ENCODE measurements at places on chromosomes 16 and 17.

- DNase-seq = no peak
Observed at GRCh38 chr16:28093385-28093725, 29.8 kb upstream of the GSG1L start.

- no peak for DNase-seq
Observed at GRCh38 chr17:81097943-81098308, 63.0 kb downstream of the BAIAP2 start.

GRCh38 chr16:30359871-30360170, 4.7 kb upstream of the CD2BP2 start:
- no peak for DNase-seq

GRCh38 chr17:39627712-39628516, 1.2 kb downstream of the PPP1R1B start:
- DNase-seq = no peak

- DNase-seq = peak; percentile 98
Observed at GRCh38 chr17:7281074-7281952, at the start of gene SLC2A4. SLC2A4 (plus strand) TSS chr17:7281718; CDS start chr17:7281935, 217 bp downstream.

- DNase-seq = no peak
Observed at GRCh38 chr16:75593825-75594820, 27.9 kb downstream of the GABARAPL2 start.

DNA sequence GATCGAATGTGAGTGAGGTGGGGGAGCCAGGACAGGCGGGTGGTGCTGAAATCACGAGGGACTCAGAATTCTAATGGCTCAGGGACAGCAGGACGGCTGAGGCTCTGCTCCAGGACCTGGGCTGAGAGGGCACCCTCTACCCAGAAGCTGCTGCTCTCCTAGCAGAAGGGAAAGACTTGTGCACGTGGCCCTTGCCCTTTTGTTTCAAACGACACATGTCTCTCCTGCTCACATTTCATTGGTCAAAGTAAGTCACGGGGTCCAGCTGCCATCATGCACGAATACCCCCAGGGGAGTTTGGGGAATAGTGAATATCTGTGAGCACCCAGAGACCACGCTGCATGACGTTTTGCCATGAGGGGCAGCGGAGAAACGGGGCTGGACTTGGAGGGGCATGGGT, 73.2 kb downstream of the RTN4RL1 start:
- DNase-seq = no peak

DNA sequence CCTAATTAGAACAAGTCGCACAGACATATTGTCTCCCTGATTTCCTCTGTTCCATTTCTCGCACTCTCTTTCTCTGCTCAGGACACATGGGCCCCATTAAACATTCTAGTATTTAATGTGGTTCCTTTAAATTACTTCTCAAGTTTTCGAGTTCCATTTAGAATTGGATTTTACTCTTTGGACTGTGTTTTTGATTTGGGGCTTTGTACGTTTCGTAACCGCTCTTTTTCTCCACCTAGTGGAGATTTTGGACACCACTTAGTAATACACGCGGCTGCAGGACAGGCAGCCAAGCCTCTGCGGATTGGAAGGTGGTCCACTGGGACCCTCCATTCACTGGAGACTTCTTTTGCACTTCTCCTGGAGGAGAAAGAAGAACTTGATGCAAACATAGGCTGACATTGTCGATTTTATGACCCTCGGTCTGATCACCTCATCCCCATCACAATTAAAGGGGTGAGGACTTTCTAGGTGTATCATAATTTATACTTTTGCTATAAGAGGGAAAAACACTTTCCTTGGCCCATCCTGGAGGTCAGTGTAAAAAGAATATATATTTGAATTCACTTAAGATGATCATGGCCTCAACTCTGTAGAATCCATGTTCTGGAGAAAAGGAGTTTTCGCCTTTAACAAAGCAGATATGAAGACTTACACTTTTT, 85.7 kb downstream of the NOG start:
- peak; percentile 62 for DNase-seq

DNA sequence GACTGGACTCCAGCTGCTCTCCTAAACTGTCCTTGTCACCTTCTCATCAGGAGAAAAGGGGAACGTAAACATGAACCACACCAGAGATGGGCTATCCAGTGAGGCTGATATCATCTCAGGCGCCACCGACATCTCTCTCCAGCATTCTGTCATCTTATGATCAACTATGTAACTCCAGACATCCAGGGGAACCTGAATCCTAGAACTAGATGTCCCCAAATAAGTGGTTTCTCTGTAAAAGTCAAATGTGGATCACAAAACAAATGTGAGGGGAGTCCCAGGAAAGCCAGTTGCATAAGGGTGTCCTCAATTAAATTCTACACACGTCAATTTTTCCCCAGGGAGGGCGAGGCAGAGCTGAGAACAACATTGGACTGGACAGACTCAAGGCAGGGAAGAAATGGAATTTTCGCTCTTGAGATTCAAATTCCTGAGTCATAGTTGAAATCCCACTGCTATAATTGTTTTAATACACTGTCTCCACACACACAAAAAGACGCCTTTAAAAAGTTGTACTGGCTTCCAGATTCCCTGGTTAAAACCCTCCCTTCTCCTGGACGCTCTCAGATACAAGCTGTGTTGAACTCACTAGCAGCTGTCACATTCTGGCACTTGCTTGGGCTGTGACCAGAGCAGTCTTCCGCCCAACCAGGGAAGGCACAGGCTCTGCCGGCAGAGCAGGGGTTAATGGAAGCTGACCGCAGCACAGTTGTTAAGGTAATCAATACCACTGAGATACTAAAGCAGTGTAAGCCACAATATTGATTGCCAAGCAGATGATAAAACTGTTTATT, 62.6 kb downstream of the ZFHX3 start:
- peak; percentile 62 for DNase-seq

DNA sequence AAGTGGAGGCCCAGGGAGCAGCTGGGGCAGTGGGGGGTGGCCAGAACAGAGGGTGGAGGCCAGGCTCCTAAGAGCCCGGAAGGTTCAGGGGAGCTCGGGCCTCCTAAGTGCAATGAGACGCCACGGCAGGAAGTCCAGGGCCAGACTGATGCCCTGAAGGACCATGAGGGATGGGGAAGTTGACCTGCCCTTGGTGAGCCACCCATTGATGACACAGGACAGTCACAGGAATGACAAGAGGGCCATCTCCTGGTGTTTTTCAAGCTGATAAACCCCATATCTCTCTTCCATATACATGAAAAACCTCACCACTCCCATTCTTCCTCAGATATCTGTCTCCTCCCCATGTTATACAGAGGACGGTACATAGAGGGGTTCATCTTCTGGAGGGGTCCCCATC, 5.8 kb upstream of the MRPL58 start:
- DNase-seq = no peak

GRCh38 chr17:71378036-71378435, 742.8 kb upstream of the SOX9 start:
- DNase-seq = no peak

DNA sequence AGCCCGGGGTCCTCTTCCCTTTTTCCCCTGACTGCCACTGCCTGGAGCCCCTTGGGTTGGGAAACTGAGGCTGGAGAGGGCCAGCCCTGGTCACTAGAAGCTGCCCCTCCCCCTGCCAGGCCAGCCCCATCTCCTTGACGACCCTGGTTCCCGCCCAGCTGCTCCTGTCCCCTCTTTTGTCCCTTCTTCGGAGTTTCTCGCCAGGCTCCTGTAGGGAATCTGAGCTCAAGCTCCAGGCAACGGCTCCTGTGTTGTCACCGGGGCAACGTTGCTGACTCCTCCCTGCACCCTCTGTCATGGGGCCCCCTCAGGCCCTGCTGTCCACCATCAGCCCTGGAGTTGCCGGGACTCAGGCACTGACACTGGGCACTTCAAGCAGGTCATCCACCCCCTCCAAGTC, 5.7 kb downstream of the LLGL1 start:
- no peak for DNase-seq

DNA sequence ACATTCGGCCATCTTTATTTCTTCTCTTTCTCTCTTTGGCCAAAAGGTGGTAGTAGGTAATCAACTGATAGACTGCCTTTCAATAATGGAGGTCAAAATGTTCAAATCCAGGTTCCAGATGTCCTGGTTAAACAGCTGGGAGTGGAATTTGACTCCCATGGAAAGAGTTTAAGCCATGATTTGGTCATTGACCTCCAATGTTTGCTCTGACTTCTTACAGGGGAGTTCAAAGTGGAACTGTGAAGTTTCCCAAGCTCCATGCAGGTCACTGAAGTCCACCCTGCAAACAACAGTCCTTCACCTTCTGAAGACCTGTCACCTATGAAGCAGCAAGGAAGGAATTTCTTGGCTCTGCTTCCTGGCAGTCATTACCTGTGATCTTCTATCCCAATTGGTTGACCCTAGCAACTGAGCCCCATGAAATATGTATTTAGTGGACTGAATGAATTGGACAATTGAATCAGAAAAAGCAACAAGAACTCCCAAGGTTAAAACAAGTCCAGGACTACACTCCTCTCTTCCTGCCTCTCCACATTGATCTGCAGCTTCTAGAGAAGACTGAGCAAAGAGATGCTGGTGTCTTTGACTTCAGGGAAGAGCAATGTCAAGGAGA, 28.0 kb upstream of the SOX9 start:
- DNase-seq = no peak

- no peak for DNase-seq
Observed at GRCh38 chr17:34683390-34683789, 104.0 kb downstream of the TMEM132E start.

DNA sequence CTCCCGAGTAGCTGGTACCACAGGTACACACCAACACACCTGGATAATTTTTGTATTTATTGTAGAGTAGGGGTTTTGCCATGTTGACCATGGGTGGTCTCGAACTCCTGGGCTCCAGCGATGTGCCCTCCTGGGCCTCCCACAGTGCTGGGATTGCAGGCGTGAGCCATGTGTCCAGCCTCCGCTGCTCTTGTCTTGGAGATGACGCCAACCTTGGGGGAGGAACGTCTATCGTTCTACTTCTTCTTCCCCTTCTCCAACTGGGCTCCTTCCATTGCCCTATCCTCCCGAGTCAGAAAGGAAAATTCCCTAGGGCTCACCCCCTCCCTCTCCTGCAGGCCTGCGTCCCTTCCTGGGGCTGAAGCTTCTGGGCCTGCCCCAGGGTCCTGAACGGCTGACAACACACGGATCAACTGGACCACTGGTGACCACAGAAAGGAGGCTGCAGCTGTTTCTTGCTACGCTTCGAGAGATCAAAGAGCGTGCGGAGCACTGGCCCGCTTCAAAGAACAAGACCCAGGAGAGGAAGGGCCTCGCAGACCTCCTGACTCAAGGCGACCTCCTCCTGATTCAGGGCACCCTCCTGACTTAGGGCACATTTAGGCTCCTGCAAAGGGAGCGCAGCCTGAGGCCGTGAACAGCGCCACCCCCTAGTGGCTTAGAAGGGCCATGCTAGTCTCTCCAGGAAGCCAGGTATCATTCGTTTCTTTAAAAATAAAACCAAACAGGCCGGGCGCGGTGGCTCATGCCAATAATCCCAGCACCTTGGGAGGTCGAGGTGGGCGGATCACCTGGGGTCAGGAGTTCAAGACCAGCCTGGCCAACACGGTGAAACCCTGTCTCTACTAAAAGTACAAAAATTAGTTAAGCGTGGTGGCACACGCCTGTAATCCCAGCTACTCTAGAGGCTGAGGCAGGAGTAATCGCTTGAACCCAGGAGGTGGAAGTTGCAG, 48.5 kb upstream of the HELZ start:
- DNase-seq = no peak

- no peak for DNase-seq
Observed at GRCh38 chr17:73096211-73096610, 3.7 kb upstream of the SLC39A11 start.

- no peak for DNase-seq
Observed at GRCh38 chr16:77812856-77813500, 24.6 kb downstream of the VAT1L start.

DNA sequence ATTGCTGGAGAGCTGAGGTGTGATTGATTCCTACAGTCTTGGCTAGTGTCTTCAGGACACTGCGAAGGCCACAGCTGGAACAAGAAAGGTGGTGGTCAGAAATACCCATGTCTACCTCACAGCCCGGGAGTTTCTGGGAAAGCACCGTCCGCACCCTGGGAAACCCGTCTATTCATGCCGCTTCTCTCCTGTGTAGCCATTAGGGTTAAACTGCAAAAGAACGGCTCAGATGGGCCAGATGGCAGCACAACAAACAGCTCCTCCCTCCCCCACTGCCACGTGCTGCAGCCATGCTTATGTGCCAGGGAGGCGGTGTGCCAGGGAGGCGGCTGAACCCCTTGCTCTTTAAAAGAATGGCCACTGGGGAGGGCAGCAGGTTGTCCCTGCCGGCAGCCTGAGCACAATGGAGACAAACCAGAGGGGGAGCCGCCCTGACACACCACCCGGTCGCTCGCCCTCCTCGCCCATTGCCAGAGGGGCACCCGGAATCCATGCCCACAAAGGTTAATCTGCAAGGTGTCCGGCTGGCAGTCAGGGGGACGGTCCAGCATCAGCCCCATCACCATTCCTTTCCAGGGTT, 65.2 kb downstream of the CYTH1 start:
- peak; percentile 94 for DNase-seq

GRCh38 chr17:82178499-82179261, 34.0 kb downstream of the CCDC57 start:
- no peak for DNase-seq

DNA sequence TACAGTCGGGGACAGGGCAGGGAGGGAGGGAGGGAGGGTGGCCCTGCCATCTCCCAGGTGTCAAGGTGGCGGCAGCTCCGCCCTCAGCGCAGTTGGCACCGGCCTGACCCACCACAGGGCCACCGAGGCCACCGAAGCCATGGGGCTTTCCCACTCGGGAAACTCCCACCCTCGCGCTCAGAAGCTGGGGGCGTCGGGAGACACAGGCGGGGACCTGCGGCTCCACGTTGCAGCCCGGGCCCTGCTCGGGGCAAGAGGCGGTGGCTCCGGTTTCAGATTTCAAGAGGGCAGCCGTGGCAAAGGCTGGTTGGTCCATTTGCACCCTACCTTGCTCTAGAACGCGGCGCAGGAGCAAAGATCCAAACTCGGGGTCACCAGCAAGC, 544 bp downstream of the CYB561 start:
- DNase-seq = no peak

DNA sequence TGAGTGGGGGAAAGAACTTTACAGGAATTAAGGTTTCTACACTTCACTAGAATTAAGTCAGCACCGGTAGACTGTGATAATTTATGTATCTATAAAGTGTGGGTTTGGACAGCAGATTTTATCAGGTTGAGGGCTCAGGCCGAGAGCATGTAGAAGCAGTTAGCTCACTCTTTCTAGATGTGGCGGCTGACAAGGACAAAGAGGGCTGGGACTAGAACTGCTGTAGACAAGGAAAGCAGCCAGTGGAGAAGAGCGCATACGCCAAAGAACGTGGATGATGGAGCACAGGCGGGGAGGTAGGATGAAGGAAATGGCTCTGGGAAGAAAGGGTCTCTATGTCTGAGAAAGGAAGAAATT, 504 bp upstream of the GOSR1 start:
- DNase-seq = no peak

GRCh38 chr16:80563066-80563465, 22.3 kb downstream of the DYNLRB2 start:
- no peak for DNase-seq

All from NCI-H446 (cell line).